B cell (primary cell): ENCODE measurements at places on chromosomes 1 and 21. TPM values are rescaled to one million over a fixed set of nuclear protein-coding genes. Genes with fewer than 3 reads are reported as not detected.

GRCh38 chr1:151918819-151919610 is 9.7 kb upstream of the THEM4 start:
- no peaks in the 10 kb centered on the region for H3K27me3 ChIP-seq
- DNase-seq, result no peak
- no peaks in the 10 kb centered on the region for H3K36me3 ChIP-seq
- no peak overlapping the region for H3K4me3 ChIP-seq
- peaks cover 23% of the 10 kb centered on the region for H3K4me1 ChIP-seq

DNA sequence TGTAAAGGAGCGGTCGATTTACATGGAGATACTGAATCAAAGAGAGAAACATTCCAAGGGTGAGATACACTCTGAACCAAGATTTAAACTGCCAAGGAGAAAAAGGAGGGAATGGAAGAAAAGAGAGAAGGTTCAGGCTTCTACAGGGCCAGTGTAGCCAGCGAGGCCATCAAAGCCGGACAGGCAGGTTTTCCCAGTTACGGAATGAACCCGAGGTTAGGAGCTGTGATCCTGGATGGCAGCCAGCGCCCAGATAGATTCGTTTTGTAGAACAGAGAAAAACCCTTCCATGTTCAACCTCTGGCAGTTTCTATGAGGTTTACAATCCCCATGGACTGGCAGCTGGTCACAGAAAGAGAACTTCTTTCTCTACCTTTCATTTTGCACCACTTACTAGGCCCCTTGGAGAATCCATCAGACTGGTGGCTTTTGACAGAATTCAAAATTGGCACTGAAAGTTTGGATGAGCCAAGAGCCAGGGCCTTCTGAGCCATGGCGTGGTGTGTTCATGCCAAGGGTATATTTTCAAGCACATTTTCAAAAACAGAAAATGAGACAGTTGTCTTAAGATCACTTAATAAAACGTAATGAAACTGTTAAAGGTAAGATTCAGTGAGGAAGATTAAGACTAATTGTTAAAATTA is 171.5 kb downstream of the RUNX1 start:
- no peak for DNase-seq
- no peak overlapping the region for H3K4me3 ChIP-seq
- H3K27me3 ChIP-seq, result no peaks in the 10 kb centered on the region

DNA sequence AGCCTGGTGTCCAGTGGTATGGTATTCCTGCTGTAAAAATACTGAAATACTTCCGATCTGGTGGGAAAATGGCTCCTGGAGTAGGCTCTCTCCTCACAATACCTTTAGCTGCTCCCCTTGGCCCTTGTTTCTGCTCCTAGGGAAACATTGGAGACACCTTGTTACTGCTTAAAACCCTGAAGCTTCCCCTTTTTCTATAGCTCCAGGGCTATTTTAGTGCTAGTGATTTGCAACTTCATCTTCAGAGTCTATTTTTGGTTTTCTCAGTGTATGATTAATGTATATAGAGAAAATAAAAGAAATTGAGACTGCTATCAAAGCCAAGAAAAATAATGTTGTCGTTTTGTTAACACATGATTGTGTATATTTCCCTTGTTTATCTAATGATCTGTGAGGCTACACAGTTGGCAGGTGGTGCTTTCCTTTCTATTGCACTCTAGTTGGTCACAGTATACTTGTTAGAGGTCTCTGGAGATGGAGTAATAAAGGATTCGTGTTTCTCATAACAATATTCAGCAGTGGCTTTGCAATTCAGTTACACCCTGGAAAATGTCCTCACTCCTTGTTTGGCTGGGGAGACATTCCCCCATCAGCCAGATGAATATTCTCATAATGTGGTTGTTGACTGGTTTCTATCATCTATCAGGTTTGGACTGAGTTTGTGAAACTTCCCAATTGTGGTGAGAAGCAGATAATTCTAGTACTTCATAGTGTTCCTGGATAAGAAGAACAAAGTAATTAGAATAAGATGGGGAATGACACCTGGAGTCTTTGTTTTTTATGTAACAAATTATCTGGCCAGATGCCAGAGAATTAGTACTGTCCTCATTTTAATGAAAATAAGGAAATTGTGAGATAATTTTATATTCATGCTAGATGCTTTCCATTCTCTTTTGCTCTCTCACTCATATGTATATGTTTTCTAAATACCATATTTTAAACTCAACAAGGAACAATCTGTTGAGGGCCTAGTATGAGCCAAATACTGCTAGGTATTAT is 44.8 kb upstream of the CACYBP start:
- DNase-seq, result no peak
- H3K27me3 ChIP-seq, result no peaks in the 10 kb centered on the region
- H3K36me3 ChIP-seq, result peaks cover 5% of the 10 kb centered on the region
- H3K4me1 ChIP-seq, result peaks cover 27% of the 10 kb centered on the region
- peak overlapping the region; percentile 16 for H3K27ac ChIP-seq

DNA sequence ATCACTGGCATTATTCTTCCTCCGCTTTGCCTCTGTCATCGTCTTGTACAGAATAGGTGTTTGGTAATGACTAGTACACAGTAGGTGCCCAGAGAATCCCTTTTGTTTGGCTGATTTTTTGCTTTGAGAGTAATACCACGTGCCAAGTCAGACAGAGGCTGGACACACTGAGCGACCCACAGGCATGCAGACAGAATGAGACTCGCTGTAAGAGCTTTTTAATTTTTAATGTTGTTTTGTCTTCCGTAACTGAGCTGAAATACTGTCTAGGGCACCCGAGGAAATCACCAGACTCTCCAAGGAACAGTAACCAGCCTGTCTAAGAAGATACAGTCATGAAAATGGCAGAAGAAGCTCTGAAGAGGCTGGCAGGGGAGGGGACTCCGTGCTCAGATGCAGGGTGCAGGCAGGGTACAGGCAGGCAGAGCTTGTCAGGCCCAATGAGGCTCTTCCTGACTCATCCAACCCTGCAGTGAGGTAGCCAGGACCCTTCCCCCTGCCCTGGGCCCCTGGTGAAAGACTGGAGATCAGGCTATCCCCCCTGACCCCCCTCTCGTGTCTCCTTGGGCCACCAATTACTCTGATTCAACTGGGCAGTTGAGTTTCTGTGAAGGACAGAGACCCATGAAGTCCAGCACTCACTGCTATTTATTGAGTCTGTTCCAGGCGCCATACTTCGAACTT is 60.1 kb upstream of the ECE1 start:
- peaks cover 4% of the 10 kb centered on the region for H3K27me3 ChIP-seq
- H3K27ac ChIP-seq, result no peak overlapping the region
- H3K4me1 ChIP-seq, result peaks cover 9% of the 10 kb centered on the region

GRCh38 chr1:26124418-26125331 is 13.1 kb downstream of the PDIK1L start:
- no peak overlapping the region for H3K27ac ChIP-seq
- no peak overlapping the region for H3K4me3 ChIP-seq
- DNase-seq, result no peak
- H3K36me3 ChIP-seq, result no peaks in the 10 kb centered on the region

The LRRIQ3 gene
- total RNA-seq, result 1.4 and 2.2 TPM in 2 replicates

DNA sequence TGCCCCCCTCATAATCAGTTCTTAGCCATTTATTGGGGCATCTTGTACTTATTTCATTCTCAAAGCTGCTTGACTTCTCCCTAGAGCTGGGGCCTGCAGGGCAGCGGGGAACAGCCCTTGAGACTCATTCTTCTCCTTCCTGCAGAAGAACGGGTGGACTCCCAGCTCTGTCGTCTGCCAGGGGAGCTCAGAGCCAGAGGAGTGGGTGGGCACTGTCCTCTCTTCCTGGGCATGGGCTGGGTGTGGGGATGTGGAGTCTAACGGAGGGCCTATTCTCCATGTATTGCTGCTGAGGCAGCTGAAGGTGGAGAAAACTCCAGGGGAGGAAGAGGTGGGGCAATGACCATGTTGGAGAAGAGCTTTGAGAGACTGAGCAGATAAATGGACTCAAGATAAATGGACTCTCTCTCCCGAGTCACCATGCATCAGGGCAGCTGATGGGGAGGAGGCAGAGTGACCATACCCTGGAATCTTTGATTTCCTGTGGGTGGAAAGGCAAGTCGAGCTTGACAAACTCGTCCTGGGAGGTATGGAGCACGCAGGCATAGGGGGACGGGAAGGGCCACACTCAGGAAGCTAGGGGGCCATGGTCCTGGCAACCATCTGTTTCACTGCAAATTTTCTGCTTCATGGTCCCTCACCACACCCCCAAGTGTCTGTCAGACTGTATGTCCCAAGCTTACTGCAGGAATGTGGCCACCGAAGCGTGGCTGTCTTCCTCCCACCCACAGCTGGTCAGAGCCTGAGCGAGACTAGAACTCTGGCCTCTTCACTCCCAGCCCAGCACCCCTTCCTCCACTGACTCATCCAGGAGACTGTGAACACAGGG is 56.9 kb upstream of the ATP2B4 start:
- H3K27ac ChIP-seq, result no peak overlapping the region
- no peak for DNase-seq
- no peaks in the 10 kb centered on the region for H3K36me3 ChIP-seq
- no peaks in the 10 kb centered on the region for H3K4me1 ChIP-seq
- no peak overlapping the region for H3K4me3 ChIP-seq
- H3K27me3 ChIP-seq, result no peaks in the 10 kb centered on the region

DNA sequence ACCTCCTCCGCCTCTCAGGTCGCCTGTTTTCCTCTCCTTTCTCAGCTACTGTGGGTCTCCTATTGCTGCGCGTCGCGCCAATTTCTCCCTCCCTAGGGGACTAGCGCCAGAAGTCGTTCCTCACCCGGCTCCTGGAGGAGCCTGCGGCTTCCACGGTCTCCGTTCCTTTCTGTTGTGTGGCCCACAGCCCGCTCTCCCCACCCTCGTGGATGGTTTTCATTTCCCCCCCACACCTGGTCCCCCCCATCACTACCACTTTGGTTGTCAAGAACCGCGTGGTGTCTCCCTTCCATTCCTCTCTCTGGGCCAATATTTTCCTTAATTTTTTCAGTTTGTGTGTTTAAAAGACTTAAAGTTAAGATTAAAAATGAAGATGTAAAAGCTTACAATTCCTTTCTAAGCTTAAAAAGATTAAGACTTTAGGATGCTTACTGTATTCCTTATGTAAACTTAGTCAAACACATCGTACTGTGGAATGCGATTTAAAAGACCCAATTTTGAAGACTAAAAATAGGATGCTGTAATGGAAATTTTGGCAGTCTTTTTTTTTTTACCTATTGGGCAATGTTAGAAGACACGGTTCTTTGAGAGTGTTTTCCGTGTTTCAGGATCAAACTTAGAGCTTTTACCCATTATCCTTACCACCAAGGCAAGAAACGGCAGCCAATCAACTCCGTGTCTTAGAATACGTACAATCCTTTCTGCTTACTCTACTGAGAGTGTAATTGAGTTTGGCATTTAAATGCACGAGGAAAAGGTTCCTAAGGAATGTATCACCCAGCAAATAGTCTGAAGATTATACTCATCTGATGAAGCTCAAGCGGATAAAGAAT is 773 bp downstream of the CNST start:
- H3K4me1 ChIP-seq, result peaks cover 61% of the 10 kb centered on the region
- no peaks in the 10 kb centered on the region for H3K27me3 ChIP-seq
- peaks cover 2% of the 10 kb centered on the region for H3K36me3 ChIP-seq
- H3K27ac ChIP-seq, result peak overlapping the region; percentile 83

GRCh38 chr1:166164995-166165660 is 1.7 kb downstream of the FAM78B start:
- H3K4me1 ChIP-seq, result peaks cover 21% of the 10 kb centered on the region
- H3K4me3 ChIP-seq, result no peak overlapping the region
- H3K36me3 ChIP-seq, result no peaks in the 10 kb centered on the region

GRCh38 chr21:32329331-32329730 is 30.7 kb downstream of the MRAP start:
- no peak overlapping the region for H3K27ac ChIP-seq
- DNase-seq, result no peak
- H3K36me3 ChIP-seq, result peaks cover 29% of the 10 kb centered on the region
- no peaks in the 10 kb centered on the region for H3K4me1 ChIP-seq

The SPRR1B gene
- total RNA-seq, result not detected in 2 replicates

The AMY2A gene
- not detected in 2 replicates for total RNA-seq

The CNR2 gene
- total RNA-seq, result 45.6 and 47.4 TPM in 2 replicates

GRCh38 chr1:54857141-54857540 is 29.9 kb downstream of the DHCR24 start:
- H3K36me3 ChIP-seq, result no peaks in the 10 kb centered on the region
- H3K27ac ChIP-seq, result no peak overlapping the region
- H3K4me3 ChIP-seq, result no peak overlapping the region

- no peaks in the 10 kb centered on the region for H3K27me3 ChIP-seq
- H3K36me3 ChIP-seq, result no peaks in the 10 kb centered on the region
- H3K27ac ChIP-seq, result peak overlapping the region; percentile 78
- H3K4me1 ChIP-seq, result peaks cover 66% of the 10 kb centered on the region
- peak; percentile 75 for DNase-seq
Observed at GRCh38 chr21:42527489-42528158, 14.0 kb downstream of the SLC37A1 start.

DNA sequence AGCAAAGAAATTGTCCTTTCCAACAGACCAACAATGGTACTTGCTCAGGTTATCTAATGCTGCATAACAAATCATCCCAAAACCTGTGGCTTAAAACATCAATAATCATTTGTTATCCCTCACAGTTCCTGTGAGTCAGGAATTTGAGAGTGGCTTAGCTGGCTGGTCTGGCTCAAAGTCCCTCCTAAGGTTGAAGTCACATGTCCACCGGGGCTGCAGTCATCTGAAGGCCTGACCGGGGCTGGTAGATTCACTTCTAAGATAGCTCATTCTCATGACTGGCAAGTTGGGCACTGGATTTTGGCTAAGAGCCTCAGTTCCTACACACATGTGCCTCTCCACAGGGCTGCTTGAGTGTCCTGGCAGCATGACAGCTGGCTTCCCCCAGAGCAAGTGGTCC is 16.9 kb downstream of the ERI3 start:
- no peak overlapping the region for H3K4me3 ChIP-seq
- no peaks in the 10 kb centered on the region for H3K27me3 ChIP-seq
- DNase-seq, result no peak
